ENCODE measurements at places on chromosomes 13 and 19.

- no peak for DNase-seq
Observed at GRCh38 chr13:60356970-60357369, 40.0 kb upstream of the TDRD3 start.

DNA sequence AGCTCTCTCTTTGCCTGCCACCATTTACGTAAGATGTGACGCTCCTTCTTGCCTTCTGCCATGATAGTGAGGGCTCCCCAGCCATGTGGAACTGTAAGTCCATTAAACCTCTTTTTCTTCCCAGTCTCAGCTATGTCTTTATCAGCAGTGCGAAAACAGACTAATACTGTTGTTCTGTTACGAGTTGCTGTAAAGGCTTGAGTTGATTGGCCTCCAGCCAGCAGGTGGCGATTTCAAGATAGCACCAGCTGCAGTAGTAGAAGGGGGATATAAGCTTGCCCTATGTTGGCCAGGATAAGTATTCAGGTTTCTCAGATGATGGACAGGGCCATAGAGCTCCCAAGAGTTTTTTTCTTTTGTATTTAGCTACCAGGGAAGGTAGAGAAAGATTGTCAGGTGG lies 385.5 kb downstream of the MZT1 start:
- peak; percentile 8 for DNase-seq

- no peak for DNase-seq
Observed at GRCh38 chr19:42397263-42398166, 7.4 kb upstream of the CNFN start.

- no peak for DNase-seq
Observed at GRCh38 chr19:5809469-5809868, 4.6 kb downstream of the NRTN start.

GRCh38 chr13:106336668-106337067 lies 198.8 kb downstream of the EFNB2 start:
- no peak for DNase-seq
